ENCODE measurements at places on chromosomes 4 and X.

DNA sequence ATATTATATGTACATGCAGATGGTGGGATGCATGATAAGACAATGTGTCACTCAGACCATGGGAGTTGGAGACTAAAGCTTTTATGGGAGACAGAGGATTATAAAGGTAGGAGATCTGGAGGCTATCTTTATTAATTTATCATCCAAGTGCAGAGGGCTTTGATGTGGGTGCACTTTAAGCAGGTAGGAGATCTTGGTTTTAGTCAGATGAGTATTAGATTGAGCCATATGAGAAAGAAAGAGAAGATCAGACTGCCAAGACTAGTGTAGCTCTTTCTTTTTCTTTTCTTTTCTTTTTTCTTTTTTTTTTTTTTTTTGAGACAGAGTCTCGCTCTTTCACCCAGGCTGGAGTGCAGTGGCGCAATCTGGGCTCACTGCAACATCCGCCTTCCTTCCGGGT, 84.9 kb upstream of the CAMK2D start:
- no peak for DNase-seq

GRCh38 chr4:2619459-2619858, 83.0 kb downstream of the FAM193A start:
- no peak for DNase-seq

- no peak for DNase-seq
Observed at GRCh38 chr4:114264877-114265291, 285.4 kb upstream of the ARSJ start.

DNA sequence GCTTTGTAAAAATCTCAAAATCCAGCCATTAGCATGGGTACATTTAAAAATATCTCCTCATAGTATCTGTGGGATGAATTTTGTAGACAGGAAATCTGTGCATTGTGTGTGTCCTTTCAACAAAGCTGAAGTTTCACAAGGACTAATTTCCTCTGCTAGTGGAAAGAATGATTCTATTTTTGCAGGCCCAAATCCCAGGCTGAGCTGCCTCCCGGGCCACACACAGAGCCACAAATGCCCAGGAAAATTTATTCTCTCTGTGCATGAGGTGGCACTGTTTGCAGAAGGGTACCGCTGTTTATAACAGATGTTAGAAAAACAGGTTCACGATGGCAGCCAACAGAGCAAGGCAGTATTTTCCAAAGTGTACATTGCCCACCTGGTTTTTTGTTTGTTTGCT, 11.0 kb upstream of the VCX3B start:
- no peak for DNase-seq

DNA sequence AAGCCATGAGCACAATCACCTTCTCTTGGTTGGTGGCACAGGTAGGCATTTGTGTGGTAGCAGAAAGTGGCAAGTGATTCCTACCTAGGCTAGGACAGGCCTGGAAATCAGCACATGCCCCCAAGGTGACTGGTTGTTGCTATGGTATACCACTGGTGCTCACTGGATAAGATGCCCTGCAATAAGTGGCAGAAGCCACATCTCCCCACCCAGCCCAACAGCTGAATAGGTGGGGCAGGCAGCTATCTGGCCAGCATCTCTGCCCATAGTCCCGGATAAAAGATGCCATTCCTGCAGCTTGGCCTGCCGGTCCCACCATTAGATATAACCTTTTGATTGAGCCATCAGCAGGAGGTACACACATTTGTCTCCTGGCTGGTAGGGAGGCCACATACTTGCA, 21.1 kb downstream of the AMER1 start:
- no peak for DNase-seq

DNA sequence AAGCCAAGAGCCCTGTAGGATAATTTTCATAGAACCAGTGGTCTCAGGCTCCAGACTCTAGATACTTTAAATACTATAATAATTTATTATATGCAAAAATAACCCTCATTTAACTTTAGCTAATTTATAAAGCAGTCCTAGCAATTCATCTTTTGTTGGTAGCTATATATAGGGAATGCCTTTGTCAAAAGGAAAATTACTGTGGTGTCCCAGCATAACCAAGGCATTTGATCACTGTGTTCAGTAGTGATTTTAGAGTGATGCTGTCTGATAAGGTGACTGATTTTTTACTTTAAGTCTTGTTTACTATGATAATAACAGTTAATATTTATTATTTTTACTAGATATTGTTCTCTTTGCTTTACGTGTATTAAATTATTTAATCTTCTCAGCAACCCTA, 61.2 kb downstream of the PAQR3 start:
- no peak for DNase-seq

DNA sequence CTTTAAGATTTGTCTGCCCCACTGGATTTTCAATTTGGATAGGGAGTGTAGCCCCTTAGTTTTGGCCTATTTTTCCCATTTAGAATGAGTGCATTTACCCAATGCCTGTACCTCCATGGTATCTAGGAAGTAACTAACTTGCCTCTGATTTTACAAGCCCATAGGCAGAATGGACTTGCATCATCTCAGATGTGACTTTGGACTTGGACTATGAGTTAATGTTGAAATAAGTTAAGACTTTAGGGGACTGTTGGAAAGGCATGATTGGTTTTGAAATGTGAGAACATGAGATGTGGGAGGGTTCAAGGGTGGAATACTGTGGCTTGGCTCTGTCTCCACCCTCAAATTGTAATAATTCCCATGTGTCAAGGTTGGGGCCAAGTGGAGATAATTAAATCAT, 2480.2 kb downstream of the PCDH7 start:
- no peak for DNase-seq

DNA sequence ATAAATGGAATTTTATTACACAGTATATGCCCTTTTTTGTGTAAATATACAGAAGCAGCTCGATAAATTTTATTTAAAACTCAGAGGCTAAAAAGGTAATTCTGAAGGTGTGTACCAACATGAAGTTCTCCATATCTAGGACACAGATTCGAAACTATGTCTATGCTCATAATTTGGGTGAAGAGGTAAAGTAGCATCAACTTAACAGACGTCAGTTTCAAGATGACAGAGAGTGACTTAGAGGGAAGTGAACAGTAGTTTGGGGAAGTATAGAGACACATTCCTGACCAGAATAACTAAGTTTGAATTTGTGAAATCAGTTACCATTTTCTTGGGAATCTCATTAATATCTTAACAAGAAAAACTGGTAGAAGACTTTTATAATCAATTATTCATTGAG, 2493.3 kb downstream of the ARAP2 start:
- DNase-seq, result no peak

- DNase-seq, result no peak
Observed at GRCh38 chr4:143288171-143288570, 48.5 kb upstream of the GAB1 start.

GRCh38 chr4:188043154-188043553, 47.6 kb downstream of the ZFP42 start:
- DNase-seq, result no peak

- DNase-seq, result no peak
Observed at GRCh38 chr4:143762511-143762910, 62.0 kb upstream of the FREM3 start.

GRCh38 chrX:24153178-24153795, 3.8 kb downstream of the ZFX start:
- no peak for DNase-seq

- DNase-seq, result no peak
Observed at GRCh38 chrX:77953302-77953701, 16.1 kb downstream of the PGAM4 start.

DNA sequence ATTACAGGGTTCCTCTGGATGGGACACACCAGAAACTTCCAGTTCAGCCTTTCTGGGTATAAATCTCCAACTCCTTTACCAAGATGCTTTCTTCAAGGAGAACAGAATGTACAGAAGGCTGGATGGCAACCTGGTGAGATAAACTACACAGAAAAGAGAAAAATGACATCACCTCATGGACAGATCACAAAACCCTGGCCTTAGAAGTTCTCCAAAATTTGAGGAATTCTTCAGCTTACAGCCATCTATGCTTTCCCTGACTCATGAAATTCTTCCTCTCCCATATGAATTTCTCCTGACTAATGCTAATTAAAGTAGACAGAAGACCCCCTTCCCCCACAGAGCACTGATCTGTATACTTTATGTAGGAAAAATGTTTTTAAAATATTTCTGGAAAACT, 345.4 kb downstream of the STIM2 start:
- DNase-seq, result no peak

- no peak for DNase-seq
Observed at GRCh38 chrX:18537068-18537467, 111.7 kb downstream of the CDKL5 start.

DNA sequence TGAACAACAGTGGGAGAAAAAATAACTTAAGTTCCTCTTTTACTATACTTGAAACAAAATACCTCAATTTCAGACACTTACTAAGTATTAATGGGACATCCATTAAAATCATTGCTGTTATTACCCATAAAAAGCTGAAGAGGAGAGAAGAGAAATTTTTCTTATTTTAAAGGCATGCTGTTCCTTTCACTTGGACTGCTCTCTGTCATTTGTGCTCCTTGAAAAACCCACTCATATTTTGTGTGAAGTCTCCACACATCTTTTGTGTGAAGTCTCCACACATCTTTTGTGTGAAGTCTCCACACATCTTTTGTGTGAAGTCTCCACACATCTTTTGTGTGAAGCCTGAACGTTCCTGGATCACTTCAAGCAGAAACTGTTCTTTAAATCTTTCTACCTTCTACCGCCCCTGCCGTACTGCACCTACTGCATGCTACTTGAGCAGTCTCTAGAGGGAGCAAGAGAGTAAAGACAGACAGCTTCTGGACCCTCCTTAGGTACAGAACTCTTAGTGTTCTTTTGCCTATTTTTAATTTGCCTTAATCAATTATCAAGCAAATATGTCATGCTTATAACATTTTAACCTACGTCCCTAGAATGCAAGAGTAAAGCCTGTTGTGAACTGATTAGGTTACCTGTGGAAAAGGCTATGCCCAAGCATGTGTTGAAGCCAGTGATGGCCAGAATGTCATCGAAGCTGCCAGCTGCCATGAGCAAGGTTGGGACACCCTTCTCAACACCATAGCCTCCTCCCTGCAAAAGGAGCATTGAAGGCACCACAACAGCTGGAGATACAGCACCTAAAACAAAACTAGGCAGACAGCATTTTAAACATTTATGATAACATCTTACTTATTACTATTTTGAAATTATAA, 27.1 kb upstream of the SLC9B1 start:
- no peak for DNase-seq

- DNase-seq, result no peak
Observed at GRCh38 chrX:22063284-22063683, 31.2 kb downstream of the PHEX start.

GRCh38 chr4:120659616-120660170, 262.8 kb downstream of the PRDM5 start:
- no peak for DNase-seq

GRCh38 chrX:53077207-53078197, 4.7 kb upstream of the TSPYL2 start:
- no peak for DNase-seq

GRCh38 chrX:24858004-24858746, 157.6 kb downstream of the ARX start:
- no peak for DNase-seq

DNA sequence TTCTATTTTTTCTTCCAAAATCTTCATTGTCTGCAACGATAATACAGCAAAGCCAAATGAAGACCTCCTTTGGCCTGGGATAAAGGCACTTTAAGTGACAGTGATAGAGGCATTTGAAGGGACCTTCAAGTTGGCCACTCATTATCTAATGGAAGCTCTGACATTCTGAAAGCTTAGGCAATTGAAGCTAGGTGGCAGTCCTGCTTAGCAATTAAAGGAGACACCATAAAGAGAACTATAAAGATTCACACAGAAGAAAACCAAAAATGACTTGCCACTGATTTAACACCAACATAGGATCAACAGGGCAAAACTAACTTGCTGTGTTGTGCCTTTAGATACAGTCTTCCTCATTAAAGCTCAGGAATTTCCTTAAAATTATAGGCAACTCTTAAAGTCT, 103.3 kb upstream of the TSPAN7 start:
- DNase-seq, result no peak

DNA sequence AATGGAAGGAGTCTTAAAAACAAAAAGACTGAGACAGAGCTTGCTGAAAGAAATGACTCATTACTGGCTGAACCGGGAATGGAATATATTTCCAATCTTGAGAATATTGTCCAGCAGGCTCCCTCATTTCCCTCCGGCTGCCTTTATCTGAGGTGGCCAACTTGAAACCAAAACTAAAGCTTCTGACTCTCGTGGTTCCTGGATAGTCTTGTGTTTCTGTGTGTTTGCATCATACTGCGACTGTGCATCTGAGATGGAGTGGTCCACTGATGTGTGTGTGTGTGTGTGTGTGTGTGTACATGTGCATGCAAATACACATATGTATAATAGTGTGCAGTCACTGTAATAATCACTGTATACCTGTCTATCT, 145.6 kb upstream of the SCML1 start:
- no peak for DNase-seq

DNA sequence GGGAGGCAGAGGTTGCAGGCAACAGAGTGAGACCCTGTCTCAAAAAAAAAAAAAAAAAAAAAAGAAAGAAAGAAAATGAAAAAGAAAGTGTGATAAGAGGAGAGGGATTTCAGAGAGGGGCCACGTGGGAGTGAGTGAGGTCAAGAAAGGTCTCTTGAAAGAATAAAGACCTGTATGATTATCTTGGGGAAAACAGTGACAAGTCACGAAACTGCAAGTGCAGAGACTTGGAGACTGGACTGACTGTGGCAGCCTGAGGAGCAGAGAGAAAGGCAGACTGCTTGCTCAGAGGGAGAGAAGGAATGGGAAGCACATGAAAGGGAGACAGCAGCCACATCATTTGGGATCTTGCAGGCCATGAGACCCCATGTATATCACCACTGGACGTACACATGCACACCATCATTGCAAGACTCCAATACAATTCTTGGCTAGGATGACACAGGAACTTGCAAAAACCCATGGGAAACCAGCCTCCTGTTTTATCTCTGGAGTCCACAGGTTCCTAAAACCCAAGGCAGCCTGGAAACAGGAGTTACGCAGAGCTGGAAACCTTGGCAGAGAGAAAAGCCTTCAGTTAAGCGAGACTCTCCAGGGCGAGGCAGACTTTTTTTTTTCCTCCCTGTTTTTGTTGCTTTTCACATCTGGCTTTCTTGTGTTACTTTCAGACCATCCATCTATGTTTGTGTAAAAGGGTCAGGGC, 207.0 kb upstream of the TBL1X start:
- DNase-seq, result no peak

GRCh38 chr4:184401397-184402171, 72.8 kb downstream of the IRF2 start:
- no peak for DNase-seq

DNA sequence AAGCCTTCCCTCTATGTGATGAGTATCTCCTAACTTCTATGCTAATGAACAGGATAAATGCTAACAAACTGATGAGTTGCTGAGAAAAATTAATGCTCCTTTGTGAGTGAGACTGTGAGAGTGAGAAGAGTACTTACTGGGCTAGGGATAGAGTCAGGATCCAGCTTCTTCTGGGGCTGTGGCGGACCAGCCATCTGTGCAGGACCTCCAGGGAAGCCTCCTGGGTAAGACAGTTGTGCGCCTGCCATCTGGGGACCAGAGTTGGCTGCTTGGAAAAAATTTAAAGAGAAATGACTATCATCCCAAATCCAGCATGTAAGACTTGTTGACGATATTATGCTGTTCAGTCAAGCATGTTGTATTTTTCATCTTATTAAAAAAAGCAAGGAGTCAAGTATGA, 21.0 kb downstream of the SEC24D start:
- no peak for DNase-seq

- no peak for DNase-seq
Observed at GRCh38 chrX:136867096-136867491, 13.4 kb downstream of the RBMX start.

- no peak for DNase-seq
Observed at GRCh38 chr4:114178392-114178791, 198.9 kb upstream of the ARSJ start.

GRCh38 chr4:135120195-135120594, 918.6 kb upstream of the PABPC4L start:
- no peak for DNase-seq

- no peak for DNase-seq
Observed at GRCh38 chr4:158818560-158819140, 49.8 kb downstream of the FNIP2 start.
